C1 segment of cervical spinal cord (tissue), 14 donors: ENCODE measurements at places on chromosomes 11 and 22.

DNA sequence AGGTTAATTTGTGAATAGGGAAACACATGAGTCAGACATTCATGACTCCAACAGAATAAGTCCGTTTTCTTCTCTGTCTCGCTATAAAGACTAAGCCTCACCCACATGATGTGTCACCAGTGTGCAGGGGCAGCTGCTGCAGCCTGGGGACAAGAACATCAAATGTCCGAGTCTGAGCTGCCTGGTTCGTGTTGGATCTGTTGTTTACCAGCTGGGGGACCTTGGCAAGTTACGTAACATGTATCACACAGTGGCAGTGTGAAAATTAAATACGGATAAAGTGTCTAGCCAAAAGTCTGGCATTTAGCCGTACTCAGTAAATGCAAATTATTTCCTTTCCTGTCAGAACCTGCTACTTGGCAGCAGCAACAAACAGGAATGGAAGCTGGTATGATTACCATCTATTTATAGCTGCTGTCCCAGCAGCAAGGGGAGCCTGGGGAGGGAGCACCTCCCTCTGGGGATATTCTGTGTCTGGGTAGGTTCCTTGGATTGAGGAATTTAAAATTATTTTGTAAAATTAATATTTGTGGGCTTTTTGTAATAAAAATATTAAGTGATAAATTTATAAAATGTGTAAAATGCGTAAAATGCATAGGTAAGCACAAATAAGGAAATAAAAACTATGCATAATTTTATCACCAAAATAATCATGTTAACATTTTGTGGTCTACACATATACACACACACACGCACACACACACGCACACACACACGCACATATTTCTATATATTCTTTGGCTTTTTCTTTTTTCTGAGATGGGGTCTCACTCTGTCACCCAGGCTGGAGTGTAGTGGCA, 1.3 kb upstream of the CLDN25 start:
- peak; percentile 27 for DNase-seq

DNA sequence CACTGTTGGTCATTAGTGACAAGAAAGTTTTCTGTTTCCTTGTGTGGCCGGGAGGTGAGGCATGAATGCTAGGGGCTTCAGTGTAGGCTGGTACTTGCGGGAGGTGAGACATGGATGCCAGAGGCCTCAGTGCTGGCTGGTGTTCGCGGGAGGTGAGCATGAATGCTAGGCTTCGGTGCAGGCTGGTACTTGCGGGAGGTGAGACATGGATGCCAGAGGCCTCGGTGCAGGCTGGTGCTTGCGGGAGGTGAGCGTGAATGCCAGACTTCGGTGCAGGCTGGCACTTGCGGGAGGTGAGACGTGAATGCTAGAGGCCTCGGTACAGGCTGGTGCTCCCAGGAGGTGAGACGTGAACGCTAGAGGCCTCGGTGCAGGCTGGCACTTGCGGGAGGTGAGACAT, 48.4 kb downstream of the ANO1 start:
- DNase-seq = no peak

- no peak for DNase-seq
Observed at GRCh38 chr11:61588728-61589191, 7.9 kb upstream of the SYT7 start.

DNA sequence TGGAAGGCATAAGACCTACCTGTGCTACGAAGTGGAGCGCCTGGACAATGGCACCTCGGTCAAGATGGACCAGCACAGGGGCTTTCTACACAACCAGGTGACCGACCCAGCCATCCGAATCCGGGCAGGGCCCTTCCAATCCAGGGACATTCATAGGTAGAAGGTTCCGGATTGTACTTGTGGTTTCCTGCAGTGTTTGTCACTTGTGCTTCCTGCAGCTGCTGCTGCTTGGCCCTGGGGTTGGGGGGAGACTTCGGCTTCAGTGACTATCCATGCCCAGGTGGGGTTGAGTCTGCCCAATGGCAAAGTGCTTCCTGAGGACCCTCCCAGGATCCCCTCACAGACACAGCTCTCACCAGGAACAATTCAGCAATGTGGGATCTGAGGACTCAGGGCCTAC, 2.2 kb downstream of the APOBEC3A start:
- DNase-seq = no peak

- no peak for DNase-seq
Observed at GRCh38 chr11:134476435-134477021, 64.5 kb upstream of the B3GAT1 start.

GRCh38 chr11:106914409-106914808, 103.9 kb downstream of the GUCY1A2 start:
- DNase-seq = no peak

- no peak for DNase-seq
Observed at GRCh38 chr11:108278954-108279353, 56.1 kb downstream of the ATM start.

- no peak for DNase-seq
Observed at GRCh38 chr11:29018631-29019030, 910.4 kb downstream of the METTL15 start.

- no peak for DNase-seq
Observed at GRCh38 chr11:117251506-117251905, 19.0 kb downstream of the RNF214 start.

- DNase-seq = no peak
Observed at GRCh38 chr11:112223754-112224532, 2.3 kb upstream of the PTS start.

DNA sequence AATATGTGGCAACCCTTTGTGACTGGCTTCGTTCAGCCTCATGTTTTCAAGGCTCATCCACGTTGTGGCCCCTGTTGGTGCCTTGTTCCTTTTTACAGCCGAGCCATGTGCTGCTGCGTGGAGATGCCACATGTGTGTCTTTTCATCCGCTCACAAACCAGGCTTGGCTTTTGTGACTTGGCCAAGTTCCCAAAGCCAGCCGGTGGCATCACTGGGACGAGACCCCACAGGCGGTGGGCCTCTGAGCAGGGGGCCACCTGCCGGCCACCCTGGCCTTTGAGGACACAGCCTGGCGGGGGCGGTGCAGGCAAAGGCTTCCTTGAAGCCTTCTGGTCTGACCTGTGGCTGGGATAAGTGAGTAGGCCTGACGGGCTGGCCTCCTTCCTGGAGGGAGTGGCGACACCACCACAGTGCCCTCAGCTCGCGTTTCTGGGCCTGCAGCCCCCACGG, 10.5 kb downstream of the GRK2 start:
- DNase-seq = no peak

DNA sequence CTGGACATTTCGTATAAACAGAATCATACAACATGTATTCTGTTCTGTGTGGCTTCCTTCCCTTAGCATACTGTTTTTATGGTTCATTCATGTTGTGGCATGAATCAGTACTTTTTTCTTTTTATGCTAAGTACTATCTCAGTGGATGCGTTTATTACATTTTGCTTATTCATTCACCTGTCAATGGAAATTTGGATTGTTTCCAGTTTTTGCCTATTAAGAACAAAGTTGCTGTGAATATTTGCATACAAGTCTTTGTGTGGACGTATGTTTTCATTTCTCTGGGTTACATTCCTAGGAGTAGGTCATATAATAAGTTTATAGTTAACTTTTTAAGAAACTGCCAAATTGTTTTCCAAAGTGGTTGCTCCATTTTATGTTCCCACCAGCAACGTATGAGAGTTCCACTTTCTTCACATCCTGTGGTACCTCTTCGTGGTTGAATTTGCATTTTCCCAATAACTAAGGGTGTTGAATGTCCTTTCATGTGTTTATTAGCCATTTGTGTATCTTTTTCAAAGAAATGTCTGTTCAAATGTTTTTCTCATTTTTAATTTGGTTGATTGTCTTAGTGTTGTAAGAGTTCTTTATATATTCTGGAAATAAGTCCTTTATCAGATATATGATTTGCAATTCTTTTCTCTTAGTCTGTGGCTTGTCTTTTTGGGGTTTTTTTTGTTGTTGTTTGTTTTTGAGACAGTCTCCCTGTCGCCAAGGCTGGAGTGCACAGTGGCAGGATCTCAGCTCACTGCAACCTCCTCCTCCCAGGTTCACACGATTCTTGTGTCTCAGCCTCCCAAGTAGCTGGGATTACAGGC, 46.0 kb upstream of the MICAL2 start:
- DNase-seq = no peak

DNA sequence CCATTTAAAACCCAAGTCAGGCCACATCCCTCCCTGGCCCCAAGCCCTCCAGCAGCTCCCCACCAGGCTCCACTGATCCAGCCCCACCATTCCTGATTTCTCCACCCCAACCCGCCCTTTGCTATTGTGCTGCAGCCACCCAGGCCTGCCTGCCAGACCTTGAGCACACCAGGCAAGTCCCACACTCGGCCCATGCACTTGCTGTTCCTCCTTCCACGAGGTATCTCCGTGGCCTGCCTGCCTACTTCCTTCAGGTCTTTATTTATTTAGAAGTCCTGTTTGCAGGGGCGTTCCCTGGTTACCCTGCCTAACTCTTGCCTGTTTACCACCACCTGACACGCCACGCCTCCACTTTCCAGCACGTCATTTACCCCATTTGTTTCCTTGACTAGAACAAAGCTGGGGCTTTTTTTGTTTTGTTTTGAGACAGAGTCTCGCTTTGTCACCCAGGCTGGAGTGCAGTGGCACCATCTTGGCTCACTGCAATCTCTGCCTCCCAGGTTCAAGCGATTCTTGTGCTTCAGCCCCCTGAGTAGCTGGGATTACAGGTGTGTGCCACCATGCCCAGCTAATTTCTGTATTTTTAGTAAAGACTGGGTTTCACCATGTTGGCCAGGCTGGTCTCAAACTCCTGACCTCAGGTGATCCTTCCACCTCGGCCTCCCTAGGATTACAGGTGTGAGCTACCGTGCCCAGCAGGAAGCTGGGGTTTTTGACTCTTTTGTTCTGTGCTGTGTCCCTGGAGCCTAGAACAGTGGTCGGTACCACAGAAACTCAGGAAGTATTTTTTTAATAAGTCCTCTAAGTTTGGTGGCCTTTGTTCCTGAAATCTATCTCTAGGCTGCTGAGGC, 6.7 kb downstream of the CENPM start:
- no peak for DNase-seq

DNA sequence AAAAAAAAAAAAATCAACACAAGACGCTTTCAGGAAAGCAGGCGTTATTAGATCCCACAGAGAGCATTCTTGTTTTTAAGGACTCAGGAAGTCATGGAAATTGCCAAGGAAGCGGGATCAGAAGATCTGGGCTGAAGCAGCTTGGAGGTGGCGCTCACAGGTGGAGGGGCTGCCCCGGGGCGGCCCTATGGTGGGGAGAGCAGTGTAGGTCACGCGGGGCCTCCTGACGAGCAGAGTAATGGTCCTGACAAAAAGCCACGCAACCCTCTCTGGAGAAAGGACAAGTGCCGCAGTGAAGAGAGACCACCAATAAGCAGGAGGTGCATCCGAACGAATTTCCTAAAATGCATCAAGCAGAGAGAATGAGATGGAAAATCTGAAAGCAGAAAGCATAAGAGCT, 407.0 kb downstream of the BRD1 start:
- no peak for DNase-seq

DNA sequence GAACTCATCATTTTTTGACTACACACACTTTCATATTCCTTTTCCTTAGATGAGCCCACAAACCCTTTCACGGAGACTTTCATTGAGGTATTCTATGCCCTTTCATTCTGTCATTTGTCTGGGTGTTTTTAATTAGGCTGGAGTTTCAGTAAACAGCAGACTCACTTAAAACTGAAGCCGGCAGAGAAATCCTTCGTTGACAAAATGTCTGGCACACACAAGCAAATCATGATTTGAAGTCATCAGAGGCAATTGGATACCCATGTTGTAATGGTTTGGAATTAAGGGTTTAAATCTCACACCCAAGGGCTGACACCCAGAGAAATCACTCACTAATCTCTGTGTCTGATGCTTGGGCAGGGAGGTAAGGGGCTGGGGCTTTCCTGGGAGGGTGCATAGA, 127.1 kb downstream of the EHF start:
- no peak for DNase-seq

- peak; percentile 48 for DNase-seq
Observed at GRCh38 chr22:48702573-48703264, 1125.0 kb downstream of the BRD1 start.

DNA sequence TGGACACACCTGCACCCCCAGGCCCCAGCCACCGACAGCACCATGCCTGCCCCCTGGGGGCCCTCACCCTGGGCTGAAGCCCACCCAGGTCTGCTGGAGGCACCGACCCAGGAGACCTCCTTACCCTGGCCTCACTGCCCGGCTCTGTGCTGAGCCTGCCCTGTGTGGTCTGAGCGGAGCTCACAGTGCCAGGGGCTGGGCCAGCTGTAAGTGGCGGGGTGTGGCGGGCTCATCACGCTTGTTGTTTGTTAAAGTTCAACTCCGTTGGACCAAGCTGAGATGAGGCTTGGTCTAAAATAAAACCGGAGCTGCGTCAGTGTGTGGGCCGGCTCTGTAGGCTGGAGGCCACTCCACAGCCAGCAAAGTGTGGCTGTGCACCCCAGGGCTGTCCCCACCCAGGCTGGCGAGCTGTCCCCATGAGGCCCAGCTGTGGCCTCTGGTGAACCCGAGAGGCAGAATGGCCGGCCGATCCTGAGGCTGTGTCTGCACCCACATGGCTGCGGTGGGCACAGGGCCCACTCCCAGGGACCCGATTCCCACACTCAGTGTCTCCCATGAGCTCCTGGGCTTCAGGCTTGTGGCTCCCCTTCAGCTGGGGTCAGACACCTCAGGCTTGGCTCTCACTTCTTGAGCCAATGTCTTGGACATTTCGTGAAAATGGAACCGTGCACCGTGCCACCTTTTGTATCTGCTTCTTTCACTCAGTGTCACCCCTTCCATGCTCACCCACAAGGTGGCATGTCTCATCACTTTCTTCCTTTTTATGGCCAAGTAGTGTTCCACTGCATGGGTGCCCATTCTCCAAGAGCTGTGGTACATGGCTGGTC, 137.9 kb downstream of the CTTN start:
- no peak for DNase-seq

DNA sequence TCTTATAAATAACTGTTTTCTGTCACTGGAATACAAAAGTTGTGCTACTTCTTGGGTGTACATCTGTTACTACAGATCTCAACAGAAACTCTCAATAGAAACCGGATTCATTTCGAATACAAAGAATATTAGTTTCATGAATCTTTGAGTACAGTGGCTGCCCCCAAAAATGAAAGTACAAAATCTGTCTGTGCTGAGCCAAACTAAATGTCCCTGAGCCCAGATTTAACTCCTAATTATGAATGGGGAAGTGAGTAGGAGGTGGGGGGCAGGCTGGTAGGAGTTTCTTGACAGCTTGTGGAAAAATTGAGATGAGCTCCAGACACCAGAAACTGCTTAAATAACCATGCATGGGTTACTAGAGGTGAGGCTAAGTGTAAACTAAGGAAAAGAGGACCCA, 41.6 kb downstream of the PITPNB start:
- no peak for DNase-seq

- no peak for DNase-seq
Observed at GRCh38 chr22:27107386-27107785, 450.0 kb downstream of the MIAT start.

- DNase-seq = no peak
Observed at GRCh38 chr11:7564803-7565202, 51.0 kb downstream of the PPFIBP2 start.

GRCh38 chr22:50184902-50185374, 775 bp upstream of the TRABD start:
- no peak for DNase-seq

- no peak for DNase-seq
Observed at GRCh38 chr22:43501878-43502277, 90.1 kb downstream of the MPPED1 start.
